ENCODE measurements at places on chromosomes 3 and 15.

GRCh38 chr3:52859686-52860423 is 25.0 kb upstream of the MUSTN1 start:
- DNase-seq, result no peak

- no peak for DNase-seq
These were observed 31.1 kb downstream of the DCLK3 start for GRCh38 chr3:36733162-36733696.

DNA sequence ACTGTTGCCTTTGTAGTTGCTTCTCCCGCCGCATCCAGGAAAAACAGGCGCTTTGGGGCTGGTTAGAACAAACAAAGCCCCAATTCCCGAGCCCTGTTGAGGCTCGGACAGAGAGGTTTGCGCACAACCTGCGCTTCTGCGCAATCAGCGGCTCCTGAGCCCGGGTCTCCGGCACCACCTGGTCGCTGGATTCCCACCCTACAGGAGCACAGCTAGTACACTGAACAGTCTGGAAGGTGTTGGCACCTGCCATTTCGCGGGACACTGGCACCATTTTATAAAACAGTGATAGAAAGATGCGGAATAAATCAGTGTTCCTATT is 13.8 kb downstream of the ZIC4 start:
- DNase-seq, result no peak

DNA sequence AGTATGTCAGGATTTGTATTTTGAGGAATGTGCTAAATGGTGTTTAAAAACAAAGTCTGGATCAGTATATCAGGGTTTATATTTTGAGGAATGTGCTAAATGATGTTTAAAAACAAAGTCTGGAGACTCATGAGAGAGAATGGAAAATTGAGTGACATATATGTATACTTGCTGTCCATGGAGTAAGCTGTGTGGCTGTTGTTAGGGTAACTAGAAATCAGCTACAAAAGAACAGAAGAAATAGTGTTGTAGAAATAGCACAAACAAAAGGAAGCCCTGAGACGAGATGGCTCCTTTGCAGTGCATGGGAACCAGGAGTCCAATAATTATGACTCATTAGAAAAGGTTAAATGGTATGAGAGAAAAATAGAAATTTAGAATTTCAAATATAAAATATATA is 282.7 kb upstream of the MANF start:
- no peak for DNase-seq

DNA sequence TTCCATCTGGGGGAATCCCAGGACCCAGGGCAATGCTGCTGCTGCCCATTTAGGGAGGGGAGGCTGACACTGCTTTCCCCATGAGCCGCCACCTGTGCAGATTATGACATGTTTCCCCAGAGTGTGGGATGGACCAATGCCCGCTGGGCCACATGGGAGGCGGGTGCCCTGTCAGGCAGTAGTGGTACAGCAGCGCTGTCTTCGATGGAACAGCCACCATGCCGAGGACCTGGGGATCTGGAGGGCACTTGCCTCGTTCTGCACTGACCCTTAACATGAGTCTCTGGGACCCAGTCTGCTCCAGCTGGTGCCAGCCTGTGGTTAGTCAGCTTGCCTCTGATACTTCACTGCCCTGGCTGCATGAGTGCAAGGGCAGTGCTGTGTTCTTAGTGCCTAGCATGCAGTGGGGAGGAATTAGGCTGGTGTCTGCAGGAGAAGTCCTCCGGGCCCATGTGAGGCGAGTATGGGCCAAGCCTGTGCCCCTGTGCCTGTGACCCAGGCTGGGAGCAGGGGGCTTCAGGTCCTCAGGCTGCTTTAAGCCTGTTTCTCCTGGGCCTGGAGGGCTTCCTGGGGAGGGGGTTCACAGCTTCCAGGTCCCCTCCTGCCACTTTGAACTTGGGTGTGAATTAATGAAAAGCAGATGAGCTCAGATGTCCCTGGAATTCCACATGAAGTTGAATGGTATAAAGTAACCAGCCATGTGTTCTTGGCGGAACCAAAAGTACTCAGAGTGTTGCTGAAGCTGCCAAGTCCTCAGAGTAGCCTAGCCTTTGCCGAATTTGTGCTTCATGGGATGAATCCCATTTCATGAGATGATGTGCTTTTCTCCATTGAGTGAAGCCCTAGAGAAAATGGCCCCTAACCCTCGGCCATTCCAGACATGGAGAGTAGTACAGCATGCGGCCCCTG is 22.9 kb downstream of the KLF13 start:
- DNase-seq, result no peak

GRCh38 chr3:197298945-197299854 is 788 bp upstream of the DLG1 start:
- DNase-seq, result peak; percentile 12
